Stimulated activated CD8-positive, alpha-beta memory T cell treated with anti-CD3 and anti-CD28 coated beads, Interleukin-4, amount 100 ng/mL, for 4 hours (primary cell): ENCODE measurements at places on chromosomes 7 and 10.

- DNase-seq = no peak
These were observed 87.7 kb upstream of the PDK4 start for GRCh38 chr7:95684037-95684436.

DNA sequence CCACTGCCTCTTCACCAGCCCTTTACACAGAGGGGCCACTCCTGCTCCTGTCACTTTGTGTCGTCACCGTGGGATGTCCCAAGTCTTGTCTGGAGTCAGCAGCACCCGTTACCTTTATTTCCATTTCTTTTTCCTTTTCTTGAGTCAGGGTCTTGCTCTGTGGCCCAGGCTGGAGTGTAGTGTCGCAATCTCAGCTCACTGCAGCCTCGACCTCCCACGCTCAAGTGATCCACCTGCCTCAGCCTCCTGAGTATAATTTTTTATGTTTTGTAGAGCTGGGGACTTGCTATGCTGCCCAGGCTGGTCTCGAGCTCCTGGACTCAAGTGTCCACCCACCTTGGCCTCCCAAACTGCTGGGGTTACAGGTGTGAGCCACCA lies 28.6 kb upstream of the ADGRA1 start:
- no peak for DNase-seq

- no peak for DNase-seq
These were observed 238.9 kb downstream of the IPMK start for GRCh38 chr10:58028597-58029366.

- no peak for DNase-seq
These were observed 216.8 kb upstream of the CCDC6 start for GRCh38 chr10:60123172-60123571.

- DNase-seq = no peak
These were observed 541.4 kb downstream of the SUGCT start for GRCh38 chr7:40676221-40676620.

DNA sequence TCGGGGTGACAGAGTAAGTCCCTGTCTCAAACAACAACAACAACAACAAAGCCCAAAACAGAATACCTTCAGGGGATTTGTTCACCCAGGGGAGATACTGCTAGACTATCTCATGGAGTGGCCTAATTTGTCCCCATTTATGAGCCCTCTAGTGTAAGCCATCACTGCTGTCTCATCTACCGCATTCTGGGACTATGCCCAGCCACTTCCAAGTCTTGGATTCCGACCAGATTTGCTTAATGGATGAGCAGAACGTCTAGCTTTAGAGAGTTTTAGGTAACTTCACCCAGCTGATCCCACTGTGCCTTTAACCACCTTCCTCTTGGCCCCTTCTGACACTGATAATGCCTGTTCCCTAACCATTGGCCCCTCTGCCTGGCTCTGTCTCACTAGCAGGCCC lies 47.1 kb downstream of the PAPSS2 start:
- no peak for DNase-seq

DNA sequence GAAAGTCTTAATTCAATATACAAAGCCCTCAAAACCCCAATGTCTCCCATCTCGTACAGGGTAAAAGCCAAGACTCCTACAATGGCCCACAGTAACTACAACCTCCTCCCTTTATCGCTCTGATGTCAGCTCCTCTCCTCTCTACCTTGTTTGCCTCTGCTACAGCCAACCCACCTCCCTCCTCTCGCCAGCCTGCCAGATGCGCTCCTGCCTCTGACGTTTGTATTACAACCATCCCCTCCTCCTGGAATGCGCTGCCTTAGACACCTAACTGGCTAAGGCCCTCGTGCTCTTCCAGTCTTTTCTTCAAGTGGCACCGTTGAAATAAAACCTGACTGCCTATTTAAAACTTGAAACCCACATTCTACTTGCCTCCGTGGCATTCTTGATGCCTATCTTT lies 115.3 kb upstream of the MYO3A start:
- DNase-seq = no peak

DNA sequence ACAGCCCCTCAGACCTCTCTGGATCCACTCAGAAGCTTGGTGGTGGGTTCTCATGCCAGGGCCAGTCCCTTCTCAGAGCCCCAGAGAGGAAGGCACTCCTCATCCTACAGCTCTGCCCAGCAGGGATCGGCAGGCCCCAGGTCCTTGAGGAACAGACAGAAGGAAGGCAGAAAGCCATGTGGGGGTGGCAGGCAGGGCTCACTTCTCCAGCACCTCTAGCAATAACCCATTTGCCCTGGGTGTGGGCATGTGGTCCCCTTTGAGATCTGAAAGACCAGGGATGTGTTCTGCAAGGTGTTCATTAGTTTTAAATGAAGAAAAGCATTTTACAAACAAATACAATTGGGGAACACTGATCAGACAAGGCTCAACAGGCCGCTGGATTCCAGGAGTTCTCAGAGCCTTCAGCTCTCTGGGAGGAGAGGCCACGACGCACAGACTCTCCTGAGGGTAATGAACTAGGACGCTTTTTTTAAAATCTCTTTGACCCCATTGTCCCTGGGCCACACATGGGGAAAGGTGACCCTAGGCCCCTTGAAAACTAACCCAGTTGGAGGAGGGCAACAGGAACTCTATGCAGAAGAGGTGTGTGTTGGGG lies 40.6 kb downstream of the LDB3 start:
- DNase-seq = no peak

GRCh38 chr10:110074298-110074697 lies 66.5 kb downstream of the ADD3 start:
- no peak for DNase-seq

GRCh38 chr10:25707976-25708671 lies 225.9 kb upstream of the MYO3A start:
- DNase-seq = no peak

- DNase-seq = no peak
These were observed 277.7 kb downstream of the ANKRD7 start for GRCh38 chr7:118502235-118502634.

DNA sequence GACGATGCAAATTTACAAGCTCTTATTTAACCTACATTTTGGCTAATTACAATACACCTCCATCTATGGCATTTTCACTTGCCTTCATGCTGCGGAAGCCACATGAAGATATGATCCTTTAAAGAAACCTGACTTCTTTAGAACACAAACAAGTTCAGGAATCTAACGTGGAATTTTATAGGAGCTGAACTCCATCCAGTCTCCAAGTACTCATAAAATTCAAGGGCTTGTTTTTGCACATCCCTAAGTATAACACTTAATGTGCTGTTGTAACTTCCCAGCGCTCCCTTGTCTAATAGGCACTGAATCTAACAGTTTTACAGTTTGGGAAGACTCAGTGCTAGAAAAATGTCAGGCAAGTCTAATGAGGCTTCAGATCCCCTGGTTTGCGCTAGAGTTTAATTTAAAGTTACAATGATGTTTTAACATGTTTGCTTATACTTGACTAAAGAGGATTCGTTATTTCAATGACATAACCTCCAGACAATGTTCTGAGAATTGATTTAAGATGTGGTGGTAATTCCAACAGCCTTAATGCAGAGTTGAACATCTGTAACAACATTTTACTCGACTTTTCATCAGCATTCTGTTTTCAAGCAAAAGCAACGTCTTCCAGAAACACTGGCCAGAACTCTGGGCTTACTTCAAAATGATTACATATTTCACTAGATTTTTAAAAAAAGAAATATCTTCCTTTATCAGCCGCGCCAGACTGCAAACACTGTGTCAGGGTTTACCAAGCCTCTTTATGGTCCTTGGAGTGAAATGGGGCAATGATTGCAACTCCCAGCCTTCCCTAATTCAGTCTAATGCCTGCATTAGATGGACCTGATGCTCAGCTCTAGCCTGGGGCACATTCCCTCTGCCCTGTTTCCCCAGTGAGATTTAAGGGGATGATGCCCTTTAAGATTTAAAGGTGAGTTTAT lies 664.3 kb downstream of the KCNMA1 start:
- no peak for DNase-seq

- DNase-seq = no peak
These were observed 470.6 kb upstream of the ZWINT start for GRCh38 chr10:56831681-56832080.

DNA sequence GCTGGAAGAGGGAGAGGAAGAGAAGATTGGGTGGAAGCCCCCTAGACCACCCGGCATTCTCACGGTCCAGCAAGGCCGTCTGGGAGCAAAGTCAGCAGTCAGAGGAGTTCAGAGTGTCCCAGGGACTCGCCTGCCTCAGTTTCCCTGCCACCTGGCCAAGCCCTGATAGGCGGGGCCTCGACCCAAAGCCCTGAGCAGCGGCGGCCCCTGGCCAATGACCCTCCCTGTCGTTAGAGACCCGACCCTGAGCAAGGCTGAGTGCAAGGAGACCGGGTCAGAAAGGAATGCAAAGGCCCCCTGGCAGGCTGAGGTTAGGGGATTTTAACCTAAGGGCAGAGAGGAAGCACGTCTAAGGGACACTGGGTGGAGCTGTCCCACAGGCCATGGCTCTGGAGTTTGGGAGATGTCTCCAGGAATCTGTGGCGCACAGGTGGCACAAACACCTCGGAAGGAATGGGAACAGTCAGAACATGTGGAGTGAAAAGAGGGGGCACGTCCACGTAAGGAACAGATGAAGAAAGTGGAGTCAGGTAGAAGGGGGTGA lies 196.8 kb upstream of the PDE1C start:
- DNase-seq = no peak

DNA sequence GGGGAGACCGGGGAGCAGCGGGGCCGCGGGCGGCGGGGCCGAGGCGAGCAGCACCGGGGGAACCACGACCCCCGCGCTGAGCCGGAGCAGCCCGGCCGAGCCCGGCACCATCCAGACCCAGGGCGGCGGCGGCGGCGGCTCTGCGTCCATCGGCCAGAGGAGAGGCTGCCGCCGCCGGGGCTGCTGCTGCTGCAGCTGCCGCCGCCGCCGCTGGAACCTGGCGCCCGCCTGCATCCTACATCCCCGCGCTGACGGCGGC lies 190 bp downstream of the TCERG1L start:
- no peak for DNase-seq

GRCh38 chr7:149285603-149286002 lies 23.6 kb downstream of the ZNF783 start:
- no peak for DNase-seq

DNA sequence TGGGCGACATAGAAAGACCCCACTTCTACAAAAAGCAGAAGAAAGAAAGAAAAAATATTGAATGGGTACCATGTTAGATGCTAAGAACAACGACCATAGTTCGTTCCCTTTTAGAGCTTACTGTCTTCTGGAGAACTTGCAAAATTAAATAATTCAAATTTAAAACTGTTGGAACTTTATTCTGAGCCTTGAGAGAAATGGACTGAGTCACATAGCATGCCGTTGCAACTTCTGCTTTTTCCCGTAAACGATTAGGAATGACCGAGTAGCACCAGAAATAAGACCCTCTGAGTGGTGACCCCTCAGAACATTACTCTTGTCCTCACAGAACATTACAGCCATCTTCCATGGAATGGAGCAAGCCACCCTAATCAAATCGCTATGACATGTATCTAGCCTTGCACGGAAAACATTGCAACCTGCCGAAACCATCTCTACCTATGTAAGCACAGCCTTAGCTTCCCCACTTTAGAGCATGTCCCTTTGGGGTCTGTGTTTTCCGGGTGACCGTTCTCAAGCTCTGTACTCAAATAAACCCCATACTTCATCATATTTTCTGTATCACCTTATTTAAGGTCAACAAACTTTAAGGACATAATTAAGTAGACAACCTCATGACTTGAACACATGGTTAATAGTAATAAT lies 179.1 kb downstream of the PRKCQ start:
- no peak for DNase-seq

DNA sequence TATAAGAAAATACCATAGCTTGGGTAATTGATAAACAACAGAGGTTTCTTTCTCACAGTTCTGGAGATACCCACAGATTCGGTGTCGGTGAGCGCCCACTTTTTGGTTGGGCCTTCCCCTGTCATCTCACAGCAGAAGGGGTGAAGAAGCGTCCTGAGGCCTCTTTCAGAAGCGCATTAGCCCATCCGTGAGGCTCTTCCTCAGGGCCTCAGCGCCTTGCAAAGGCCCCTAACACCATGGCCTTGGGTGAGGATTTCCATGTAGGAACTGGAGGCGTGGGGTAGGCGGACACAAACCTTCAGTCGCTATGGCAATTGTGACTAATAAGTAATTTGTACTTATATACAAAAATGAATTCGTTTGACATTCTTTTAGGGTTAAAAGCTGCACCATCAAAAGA lies 316.0 kb downstream of the PTPRN2 start:
- no peak for DNase-seq

- DNase-seq = no peak
These were observed 20.7 kb downstream of the LAMB1 start for GRCh38 chr7:107982042-107982840.

GRCh38 chr7:44217852-44218402 lies 17.1 kb downstream of the YKT6 start:
- DNase-seq = no peak

DNA sequence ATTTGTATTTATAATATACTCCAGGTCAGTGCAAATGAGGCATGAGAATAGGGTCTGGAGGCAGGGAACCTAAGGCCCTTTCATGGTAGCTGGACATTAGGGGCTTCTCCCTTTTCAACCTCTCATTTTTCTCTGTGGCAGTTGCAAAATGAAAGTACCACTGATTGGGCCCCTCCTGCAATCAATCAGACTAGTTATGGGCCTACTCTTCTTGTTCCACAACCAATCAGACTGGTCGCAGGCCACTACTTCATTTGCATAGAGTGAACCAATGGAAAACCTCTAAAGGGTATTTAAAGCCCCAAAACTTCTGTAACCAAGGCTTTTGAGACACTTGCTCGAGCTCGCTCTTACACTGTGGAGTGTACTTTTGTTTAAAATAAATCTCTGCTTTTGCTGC lies 10.0 kb upstream of the PRPS1L1 start:
- DNase-seq = no peak

- no peak for DNase-seq
These were observed 239.8 kb downstream of the FZD1 start for GRCh38 chr7:91503934-91504555.

GRCh38 chr10:26463986-26464385 lies 25.8 kb downstream of the APBB1IP start:
- DNase-seq = no peak

DNA sequence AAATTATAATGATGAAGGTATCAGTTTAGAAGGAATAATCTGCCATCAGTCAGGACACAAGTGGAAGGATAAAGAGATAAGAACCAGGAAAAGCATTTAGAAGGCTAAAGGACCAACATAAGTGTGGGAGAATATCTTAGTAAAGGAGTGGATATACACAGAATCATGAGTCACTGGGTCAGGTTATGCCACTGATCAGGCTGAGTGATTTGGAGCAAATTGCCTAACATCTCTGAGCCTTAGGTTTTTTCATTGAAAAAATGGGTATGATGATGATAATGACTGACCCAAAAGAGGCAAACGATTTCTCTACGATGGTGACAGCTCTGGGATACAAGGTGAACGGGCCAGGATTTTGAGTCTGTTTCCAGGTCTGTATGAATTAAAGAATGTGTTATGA lies 2.8 kb upstream of the CUL1 start:
- no peak for DNase-seq
